Activated CD4-positive, alpha-beta T cell treated with anti-CD3 and anti-CD28 coated beads for 1 hour (primary cell): ENCODE measurements at places on chromosomes 16 and 17.

GRCh38 chr17:954431-955164 is 25.0 kb downstream of the NXN start:
- no peak for DNase-seq

GRCh38 chr16:54169112-54169511 is 117.5 kb downstream of the IRX3 start:
- no peak for DNase-seq

DNA sequence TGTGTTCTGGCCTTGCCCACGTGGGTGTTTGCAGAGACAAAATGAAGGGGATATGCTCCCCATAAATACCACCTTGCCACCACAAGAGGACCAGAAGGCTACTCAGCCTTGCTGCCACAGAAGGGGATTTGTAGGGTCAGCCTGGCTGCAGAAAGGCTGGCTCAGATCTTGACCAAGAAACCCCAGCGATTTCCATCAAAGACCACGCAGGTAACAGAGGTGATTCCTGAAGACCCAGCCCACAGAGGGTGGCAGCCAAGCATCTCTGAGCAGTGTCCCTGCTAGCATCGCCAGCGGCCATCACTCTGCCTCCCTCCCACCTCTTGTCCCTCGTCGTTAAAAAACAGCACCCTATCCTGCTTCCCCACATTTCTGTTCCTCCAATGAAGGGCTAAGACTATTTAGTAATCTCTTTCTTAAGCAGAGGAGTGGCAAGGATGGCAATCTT is 54.9 kb downstream of the BEAN1 start:
- no peak for DNase-seq

DNA sequence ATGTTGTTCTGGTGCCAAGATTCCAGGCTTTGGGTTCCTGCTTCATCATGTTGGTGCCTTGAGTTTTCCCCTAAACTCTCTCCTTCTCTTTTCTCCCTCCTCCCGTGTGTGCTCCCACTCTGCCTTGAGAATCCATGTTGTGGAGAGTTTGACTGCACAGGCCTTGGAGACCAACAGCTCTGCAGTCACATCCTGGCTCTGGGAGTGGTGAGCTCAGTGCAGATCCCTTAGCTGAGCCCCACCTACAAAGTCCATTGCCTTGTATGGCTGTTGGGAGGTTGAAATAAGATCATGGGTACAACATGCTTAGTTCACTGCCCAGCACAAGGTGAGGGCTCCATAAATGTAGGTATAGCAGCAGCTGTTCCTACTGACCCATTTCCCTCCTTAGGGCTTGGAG is 85.9 kb downstream of the IRX3 start:
- DNase-seq, result no peak

DNA sequence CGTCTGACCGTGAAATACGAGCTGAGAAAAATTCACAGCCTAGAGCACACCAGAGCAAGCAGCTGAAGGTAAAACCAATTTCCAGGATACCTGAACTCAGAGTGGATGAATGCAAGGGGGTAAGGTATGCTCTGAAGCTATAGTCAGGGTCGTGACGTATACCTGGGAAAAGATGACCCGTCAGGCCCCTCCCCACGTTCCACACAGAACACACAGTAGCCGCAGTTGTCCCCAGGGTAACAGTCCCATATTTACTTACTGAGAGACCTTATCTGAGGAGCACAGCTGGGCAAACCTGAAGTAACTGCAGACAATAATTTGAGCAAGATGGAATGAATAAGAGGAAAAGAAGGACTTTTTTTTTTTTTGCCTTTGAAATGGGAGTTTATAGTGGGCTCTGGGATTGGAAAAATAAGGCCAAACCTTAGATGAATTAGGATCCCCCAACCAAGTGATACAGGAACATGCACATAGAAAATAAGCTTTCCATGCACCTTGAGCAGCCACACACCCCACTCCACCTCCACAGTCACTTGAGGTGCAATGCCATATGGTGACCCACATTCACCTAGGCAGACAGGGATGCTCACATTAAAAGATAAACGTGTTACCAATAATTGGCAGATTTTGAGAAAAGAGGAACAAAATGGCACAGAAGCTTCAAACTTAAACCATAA is 38.0 kb downstream of the ABCA6 start:
- DNase-seq, result no peak

- no peak for DNase-seq
Measured at GRCh38 chr16:67150047-67150832, 558 bp downstream of the B3GNT9 start.

- no peak for DNase-seq
Measured at GRCh38 chr16:65414284-65414984, 292.6 kb upstream of the CDH11 start.

DNA sequence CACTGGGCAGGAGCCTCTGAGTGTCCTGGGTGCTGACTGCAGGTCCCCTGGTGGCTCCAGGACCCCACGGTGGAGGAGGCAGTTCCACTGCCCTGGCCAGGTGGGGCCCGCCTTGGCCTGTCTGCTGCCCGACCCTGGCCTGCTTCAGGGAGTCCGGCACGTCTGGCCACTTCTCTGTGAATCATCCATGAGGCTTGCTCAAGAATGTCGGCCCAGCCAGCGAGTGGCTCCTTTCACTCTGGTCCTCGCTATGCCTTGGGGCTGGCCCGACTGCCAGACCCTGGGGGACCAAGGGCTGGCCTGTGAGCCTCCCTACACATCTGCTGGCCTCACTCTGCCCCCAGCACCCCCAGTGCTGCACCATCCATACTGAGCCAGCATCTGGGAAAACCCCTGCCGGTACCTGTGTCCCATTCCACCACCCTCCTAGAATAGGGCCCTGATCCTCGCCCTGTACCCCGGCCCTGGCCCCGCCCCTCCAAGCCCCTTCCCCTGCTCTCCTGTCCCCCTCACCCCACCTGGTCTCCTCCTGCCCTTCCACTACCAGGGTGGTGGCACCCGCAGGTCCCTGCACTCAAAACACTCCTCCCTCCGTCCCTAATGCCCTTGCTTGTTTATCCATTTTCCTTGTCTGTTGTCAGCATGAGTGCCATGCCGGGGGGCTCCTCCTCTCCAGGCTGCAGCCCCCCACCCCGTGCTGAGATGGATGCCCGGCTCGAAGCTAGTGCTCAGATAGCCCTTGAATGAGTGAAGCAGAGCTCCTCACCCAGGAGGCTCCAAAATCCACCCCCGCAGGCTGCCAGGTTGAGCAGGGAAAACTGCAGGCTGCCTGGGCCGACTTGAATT is 35.5 kb downstream of the ADCY7 start:
- DNase-seq, result no peak

- no peak for DNase-seq
Measured at GRCh38 chr17:35793257-35793656, 2.2 kb downstream of the MMP28 start.

- DNase-seq, result no peak
Measured at GRCh38 chr17:76789235-76789788, 51.4 kb downstream of the MFSD11 start.

DNA sequence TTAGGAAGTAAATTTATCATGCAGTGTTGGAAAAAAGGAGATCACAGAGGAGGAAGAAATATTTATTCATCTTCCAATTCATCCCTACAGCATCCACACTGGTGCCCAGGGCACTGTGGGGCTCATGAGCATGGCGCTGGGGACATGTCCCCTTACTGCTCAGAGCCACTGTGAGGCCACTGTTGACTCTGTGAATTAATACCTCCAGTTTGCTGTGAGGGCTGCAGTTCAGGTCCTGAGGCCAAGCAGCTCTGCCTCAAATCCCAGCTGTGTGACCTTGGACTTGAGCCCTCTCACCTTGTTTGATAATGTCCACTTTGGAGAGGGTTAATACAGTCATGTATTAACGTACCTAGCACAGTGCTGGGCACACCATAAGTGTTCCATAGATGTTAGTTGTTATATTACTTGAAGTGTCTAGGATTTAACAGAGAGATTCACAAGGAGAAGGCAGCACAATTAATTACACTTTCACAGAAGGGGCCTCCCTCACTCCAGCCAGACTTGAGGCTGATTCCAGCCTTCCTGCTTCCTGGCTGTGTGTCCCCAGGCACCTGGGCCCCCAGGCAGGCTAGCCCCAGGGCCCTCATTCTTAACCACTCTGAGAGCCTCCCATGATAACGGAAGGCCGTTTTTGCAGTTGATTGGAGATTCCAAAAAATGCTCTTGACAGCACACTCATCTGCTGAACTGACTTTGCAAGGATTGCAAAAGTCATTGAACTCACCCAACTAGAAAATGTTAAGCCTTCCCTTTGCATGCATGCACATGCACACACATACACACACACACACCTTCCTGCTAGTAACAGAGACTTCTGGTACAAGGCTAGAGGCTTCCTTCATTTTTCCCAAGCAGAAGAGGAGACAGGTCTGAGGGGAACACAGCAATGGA is 29.4 kb downstream of the KATNIP start:
- no peak for DNase-seq

DNA sequence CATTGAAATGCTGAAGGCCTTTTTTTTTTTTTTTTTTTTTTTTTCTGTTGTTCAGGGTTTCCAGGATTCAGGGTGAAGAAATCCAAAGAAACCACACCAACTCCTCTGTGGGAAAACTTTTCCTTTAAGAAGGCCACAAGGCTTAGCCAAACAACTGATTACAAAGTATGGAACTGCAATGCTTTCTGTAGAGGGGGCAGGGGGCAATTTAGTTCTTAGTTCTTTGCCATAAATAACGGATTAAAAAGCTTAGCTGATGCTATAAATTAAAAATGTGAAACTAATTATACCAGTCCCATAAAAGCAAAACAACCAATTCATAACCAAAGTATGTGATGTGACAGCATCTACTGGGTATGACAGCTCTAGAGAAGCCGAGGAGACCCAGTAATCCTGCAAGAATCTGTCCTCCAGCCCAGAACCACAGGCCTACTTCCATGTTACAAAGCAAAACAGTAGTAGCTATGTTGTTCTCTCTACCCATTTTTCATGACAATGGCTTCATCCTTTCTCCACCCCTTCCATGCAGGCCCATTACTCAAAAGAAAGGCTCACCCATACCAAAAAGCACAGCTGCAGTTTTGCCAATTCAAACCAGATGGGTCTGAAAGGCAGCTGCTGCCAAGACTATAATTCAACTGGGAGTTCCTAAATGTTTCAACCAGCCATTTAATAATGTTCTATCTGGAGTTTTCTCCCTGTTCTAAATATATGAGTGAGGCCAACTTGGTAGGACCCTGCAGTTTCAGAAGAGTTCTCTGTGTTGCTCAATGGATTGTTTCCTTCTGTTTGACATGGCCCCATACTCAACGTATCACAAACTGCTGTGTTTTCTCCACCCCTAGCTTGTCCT is 167.1 kb upstream of the ZFHX3 start:
- no peak for DNase-seq

- DNase-seq, result no peak
Measured at GRCh38 chr17:15213381-15214087, 51.6 kb downstream of the PMP22 start.
